NCI-H2227 treated with DMSO at 0.1 percent for 48 hours (cell line): ENCODE measurements at places on chromosomes 2 and 18.

DNA sequence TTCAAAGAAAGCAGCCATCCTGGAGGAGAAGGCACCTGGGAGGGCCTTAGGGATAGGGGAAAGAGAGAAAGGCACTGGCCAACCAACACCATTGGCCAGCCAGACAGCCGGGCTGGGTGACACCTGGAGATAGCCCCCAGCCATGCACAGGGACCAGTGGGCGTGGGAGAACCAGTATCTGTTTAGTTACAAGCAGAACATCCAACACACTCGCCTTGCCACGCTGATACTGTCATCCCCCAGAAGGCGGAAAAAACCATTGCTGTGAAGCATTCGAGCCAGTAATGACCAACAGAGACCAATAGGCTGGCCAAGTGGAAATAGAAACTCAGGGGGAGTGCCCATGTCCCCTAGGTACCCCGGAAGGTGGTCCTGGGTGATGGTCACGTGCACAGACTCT is 15.5 kb downstream of the ASPRV1 start:
- no peak for DNase-seq

DNA sequence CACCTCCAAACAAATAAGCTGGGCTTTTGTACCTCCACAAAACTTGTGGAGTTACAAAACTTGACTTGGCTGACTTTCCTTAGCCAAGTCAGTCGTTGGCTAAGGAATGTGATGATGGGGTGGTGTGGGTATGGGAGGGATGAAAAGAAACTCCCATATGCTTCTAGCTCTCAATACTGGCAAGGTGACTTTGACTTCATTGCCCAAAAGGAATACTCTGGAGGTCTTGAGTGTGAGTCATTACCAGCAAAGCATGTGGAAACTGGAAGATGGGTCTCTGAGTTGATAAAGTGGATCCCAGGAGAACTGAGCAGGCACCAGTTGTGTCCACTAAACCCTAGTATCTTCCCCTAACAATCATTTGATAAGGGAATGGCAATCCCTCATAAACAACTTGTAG is 226.7 kb downstream of the GULP1 start:
- no peak for DNase-seq

DNA sequence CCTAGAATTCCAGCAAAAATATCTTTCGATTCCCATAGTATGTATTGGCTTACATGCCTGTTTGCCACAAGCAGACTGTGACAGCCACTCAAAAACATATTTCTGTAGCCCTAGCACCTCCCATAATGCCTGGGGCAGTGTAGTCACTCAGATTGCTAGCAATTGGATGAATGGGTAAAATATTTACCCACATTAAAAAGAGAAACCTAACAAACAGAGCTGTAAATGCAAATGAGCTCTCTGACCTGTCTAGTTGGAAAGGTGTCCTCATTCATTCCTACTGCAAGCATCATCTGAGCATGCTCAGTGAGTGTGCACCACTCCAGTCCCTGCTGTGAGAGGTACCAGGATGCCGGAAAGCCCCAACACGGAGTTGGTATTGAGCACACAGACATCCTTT is 234.0 kb upstream of the RAB12 start:
- DNase-seq = no peak

- DNase-seq = peak; percentile 32
Measured at GRCh38 chr18:79420033-79420745, 24.5 kb downstream of the NFATC1 start.

DNA sequence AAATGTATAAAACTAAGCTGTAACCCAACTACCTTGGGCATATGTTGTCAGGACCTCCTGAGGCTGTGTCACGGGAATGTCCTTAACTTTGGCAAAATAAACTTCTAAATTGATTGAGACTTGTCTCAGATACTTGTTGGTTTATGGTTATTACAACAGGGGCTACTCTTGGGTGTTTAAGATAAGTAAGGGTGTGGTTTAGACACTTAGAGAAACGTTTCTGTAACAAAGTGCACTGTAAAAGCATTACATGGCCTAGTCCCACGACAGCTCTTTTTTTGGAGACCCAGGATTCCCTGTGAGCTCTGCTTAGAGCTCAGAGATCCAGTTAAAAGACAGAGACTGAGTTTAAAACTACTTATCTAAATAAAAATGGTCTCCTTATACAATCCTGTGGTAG is 32.3 kb upstream of the LIPG start:
- DNase-seq = no peak

DNA sequence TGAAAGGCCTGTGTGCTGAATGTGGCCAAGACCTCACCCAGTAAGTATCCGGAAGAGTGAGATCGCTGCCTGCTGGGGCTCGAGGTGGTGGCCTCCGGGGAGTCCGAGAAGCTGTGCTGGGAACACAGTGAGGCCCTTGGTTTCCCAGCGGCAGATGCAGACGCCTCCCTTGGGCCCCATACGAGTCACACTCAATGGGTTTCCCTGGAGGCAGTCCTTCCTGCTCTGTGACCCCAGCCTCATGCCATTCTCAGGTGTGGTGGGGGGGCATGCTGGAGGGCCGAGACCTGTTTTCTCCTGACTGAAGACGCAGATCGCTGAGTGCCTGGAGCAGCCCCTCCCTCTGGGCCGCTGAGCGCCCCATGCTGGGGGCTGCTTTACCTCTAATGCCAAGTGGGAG is 15.7 kb downstream of the CTDP1 start:
- no peak for DNase-seq

GRCh38 chr2:66478731-66479316 is 43.9 kb downstream of the MEIS1 start:
- peak; percentile 29 for DNase-seq

GRCh38 chr2:197108758-197109157 is 182.3 kb upstream of the PGAP1 start:
- no peak for DNase-seq

- no peak for DNase-seq
Measured at GRCh38 chr2:152781175-152781574, 62.8 kb downstream of the ARL6IP6 start.

GRCh38 chr2:204897561-204897960 is 352.3 kb downstream of the PARD3B start:
- DNase-seq = no peak

- DNase-seq = peak; percentile 77
Measured at GRCh38 chr2:241609859-241610793, 26.8 kb downstream of the THAP4 start.

DNA sequence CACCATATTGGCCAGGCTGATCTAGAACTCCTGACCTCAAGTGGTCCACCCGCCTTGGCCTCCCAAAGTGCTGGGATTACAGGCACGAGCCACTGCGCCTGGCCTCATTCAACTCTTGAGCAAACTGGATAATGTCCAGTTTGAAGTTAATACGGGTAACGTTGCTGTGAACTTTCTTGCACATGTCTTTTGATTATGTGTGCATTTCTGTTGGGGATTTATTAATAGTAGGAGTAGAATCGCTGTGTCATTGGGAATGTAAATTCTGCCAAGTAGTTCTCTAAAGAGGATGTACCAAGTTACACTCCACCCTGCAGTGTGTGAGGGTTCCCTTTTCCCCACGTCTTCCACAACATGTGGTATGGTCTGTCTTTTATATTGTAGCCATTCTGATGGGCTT is 6.2 kb downstream of the IMPA2 start:
- DNase-seq = no peak

GRCh38 chr18:23032030-23032582 is 99.0 kb downstream of the RBBP8 start:
- peak; percentile 20 for DNase-seq

DNA sequence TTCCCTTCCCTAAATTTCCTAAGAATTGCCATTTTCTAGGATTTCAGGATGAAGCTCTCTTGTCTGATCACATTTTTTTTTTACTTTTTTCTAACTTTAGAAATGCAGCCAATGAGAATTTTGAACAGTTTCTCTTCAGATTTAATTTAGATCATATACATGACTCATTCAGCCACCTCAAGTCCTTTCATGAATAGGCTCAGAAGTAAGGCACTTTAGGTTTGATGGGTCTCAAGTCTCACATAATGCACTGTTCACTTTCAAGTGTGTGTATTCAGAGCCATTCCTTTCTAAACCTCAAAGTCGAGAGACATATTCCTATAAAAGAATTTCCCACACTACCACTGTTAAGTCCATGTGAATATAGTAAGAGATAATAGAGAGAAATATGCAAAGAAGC is 614.1 kb upstream of the VRK2 start:
- no peak for DNase-seq

GRCh38 chr2:241080405-241081189 is 21.5 kb downstream of the MTERF4 start:
- DNase-seq = no peak

GRCh38 chr18:24582771-24583170 is 122.3 kb downstream of the HRH4 start:
- DNase-seq = no peak

GRCh38 chr2:50133766-50134165 is 898.2 kb downstream of the NRXN1 start:
- DNase-seq = no peak

DNA sequence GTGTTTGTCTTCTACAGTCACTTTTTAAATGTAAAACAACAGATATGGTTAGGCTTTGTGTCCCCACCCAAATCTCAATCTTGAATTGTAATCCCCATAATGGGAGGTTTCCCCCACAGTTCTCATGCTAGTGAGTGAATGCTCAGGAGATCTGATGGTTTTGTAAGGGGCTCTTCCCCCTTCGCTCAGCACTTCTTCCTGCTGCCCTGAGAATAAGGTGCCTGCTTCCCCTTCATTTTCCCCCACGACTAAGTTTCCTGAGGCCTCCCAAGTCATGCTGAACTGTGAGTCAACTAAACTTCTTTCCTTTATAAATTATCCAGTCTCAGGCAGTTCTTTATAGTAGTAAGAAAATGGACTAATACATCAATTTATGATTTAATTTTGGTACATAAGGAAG is 118.0 kb upstream of the SNTG2 start:
- DNase-seq = no peak

GRCh38 chr2:179741317-179741716 is 120.1 kb downstream of the ZNF385B start:
- no peak for DNase-seq

- DNase-seq = no peak
Measured at GRCh38 chr2:26519396-26520147, 41.6 kb upstream of the OTOF start.

GRCh38 chr2:177612659-177613058 is 220.1 kb downstream of the AGPS start:
- no peak for DNase-seq
